ENCODE measurements at places on chromosomes 3 and 15.

GRCh38 chr3:159840703-159841299 lies 147.8 kb upstream of the IL12A start:
- no peak for DNase-seq

GRCh38 chr15:67146234-67146633 lies 80.8 kb downstream of the SMAD3 start:
- DNase-seq = no peak

GRCh38 chr3:163939926-163940325 lies 1138.4 kb downstream of the SI start:
- no peak for DNase-seq

- DNase-seq = peak; percentile 27
Measured at GRCh38 chr15:98668566-98669308, 20.4 kb downstream of the IGF1R start.

DNA sequence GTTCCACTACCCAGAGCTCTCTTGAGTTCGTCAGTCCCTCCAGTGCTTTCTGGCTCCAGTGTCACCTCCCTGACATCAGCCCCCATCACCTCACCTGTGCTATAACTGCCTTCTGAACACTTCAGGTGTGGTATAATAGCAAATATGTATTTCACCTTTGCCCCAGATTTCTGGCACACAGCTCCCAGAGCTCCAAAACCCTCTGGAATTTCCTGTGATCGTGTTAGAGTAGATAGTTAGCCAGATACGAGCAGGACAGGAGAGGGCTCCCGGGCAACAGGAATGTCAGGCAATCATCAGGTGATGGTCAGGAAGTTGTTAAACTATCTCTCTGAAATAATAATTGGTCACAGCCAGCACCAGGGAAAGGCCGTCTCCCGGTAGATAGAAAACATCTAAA lies 22.6 kb upstream of the LIMD1 start:
- DNase-seq = no peak

DNA sequence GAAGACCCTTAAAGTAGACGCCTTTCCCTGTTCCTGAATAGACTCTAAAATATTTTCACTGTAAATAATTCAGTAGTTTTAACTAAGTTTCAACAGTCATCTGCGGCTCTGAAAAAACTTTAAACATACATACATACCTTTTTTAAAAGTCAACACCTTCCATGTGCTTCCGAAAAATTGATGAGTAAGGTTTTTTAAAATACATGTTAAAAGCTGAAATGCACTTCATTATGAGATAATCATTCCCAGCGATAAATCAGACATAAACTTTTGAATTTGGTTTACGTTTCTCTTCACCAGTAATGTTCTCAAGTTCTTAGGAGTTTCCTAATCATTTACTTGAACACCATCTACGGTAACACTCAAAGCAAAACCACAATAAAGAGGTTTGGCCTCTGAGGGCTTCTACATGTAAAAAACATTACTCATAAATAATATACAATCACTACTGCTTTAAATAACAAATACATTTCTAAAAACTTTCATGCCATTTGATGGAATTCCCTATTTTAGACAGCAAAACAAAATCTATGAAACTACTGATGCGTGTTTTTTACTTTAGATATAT lies 403.5 kb downstream of the SHQ1 start:
- DNase-seq = no peak

GRCh38 chr3:81740731-81741130 lies 20.7 kb downstream of the GBE1 start:
- no peak for DNase-seq

DNA sequence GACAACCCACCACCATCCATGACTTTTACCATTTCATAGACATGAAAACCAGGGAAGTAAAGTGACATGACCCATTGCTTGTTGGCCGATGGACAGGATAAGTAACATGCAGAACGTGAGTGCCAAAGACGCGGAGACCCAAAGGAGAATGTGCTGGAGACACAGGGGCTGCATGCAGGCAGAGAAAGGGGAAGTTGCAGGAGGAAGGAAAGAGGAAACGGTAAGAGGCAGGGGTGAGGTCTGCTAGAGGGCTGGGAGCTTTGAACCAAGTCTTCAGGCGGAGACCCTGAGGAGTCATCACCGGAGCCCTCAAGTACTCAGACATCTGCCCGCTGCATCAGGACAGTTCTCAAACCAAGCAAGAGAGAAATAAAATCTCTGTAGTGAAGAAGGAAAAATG lies 34.9 kb downstream of the MAGEF1 start:
- no peak for DNase-seq

DNA sequence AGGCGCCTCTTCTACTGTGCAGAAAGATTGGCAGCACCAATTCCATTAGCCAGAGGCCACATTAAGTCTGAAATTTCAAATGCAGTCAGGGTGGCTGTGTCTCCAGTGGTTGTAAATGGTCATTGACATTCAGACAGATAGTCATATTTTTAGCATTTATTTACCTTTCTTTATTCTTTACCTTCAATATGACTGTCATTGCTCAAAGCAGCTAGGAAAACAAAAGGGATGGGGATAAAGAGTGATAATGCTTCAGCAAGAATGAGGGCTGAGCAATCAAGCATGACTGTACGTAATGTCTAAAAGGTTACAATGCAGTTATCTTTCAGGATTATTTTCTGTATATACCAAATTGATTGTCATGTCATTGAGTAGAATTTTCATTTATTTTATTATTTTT lies 360.4 kb downstream of the EFHB start:
- no peak for DNase-seq

DNA sequence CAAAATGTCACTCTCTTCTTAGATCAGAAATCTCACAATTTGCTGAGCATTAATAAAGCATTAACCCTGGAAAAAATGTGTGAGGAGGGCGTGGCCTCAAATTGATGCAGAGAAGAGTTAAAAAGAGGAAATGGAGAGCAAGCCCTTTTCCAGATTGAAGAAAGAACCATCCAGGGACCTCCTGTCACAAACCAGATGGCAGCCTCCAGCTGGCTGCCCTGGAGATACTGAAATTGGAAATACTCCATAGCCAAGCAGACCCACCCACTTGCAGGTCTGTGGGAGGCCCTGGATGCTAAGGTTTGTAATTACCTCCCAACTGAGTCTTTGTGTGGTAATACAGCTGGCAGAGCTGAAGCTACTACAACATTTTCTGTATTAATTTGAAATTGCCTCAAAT lies 214.9 kb downstream of the IL20RB start:
- no peak for DNase-seq

GRCh38 chr15:25803036-25803435 lies 60.1 kb downstream of the ATP10A start:
- no peak for DNase-seq

DNA sequence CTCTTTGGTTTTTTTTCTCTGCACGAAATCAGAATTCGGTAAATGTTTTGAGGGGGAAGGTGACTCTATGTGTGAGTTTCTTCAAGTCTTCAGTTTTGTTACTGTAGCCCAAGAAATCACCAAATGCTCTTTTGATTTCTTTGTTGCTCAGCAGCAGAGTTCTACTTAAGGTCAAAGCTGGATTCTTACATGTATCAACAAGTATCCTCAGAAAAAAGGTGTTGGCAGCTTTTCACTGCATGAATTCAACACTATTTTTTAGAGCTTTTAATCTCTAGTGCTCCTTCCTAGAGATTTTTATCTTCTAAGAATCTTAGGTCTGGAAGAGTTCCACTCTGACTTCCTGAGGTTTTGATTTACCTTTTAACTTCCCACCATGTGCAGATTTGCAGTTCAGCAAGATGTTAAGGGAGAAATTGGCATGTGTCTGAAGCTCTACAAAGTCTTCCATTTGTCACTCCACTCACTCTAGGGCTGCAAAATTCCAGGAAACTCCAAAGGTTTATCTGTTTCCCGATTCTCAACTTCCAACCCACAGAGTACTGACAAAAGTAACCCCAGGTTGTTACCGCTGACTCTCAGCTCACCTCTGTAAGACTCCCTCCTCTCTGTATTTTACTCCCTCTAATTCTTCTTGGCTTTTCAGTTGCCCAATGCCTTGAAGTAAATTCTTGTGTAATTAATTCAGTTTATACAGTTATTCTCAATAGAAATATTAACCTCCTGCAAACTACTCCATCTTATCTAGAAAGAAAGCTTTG lies 13.3 kb upstream of the CD200 start:
- DNase-seq = no peak

DNA sequence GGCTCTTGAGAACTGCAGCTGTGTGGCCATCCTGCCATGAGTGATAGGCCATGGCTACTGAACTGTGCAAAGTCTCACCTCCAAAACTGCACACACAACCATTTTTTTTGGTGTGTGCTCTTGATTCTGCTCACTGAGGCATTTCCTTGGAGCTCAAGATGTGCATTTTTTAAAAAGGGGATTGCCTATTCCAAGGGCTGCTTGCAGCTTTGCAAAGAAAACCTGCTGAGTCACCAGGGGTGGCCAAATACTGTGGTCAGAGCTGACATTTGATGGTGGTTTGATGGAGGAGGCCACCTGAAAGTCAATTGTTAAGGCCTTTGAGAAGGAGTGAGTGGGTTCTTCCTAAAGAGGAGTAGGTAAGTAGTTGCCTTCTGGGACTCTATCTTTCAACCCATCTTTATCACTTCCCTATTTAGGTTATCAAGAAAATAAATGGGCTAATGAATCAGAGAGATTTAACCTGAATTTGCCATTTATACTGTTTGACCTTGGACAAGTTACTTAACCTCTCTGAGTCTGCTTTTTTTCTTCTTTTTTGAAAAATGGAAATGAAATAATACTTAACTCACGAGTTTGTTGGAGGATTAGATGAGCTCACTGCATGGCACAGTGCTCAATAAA lies 87.9 kb downstream of the CHST2 start:
- no peak for DNase-seq

GRCh38 chr3:50359760-50360110 lies 414 bp upstream of the TMEM115 start:
- DNase-seq = no peak

DNA sequence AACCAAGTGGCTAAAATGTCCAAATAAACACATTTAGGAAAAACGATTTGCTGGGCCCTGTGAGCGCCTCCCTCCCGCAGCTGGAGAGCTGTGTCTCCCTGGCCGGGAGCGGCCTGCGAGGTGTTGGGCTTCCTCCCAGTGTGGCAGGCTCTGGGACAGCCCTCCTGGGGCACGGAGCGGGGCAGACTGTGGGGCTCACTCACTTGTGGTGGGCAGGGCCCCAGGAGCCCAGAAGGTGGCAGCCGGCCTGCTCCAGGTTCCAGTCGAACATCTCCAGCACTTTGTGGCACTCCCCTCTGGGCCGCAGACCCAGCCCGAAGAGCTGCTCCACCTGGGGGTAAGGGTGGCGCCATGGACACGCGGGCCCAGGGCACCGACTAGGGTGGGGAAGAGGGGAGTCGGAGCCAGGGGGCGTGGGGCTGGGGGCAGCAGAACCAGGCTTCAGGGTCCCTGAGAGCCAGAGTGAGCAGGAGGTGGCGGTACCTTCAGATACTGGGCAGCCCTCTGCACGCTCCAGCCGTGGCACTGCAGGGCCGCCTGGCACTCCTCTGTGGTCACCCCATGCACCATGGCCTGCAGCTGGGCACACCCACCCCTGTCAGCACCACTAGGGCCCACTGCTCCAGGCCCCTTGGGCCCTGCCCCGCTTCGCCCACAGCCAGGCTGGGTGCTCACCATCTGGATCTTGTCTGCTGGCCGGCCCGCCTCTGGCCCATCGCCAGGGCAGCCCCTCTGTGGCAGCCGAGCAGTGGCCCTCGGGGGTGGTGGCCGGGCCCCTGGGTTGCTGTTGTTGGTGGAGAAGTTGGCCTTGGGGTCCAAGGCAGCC lies 41.5 kb downstream of the TNK2 start:
- no peak for DNase-seq

- no peak for DNase-seq
Measured at GRCh38 chr15:34338347-34338746, 766 bp upstream of the SLC12A6 start.

Data from activated CD4-positive, alpha-beta T cell treated with anti-CD3 and anti-CD28 coated beads, Interleukin-2, amount 50 U/mL, for 4 hours (primary cell).